ENCODE measurements at places on chromosomes 11 and 22.

DNA sequence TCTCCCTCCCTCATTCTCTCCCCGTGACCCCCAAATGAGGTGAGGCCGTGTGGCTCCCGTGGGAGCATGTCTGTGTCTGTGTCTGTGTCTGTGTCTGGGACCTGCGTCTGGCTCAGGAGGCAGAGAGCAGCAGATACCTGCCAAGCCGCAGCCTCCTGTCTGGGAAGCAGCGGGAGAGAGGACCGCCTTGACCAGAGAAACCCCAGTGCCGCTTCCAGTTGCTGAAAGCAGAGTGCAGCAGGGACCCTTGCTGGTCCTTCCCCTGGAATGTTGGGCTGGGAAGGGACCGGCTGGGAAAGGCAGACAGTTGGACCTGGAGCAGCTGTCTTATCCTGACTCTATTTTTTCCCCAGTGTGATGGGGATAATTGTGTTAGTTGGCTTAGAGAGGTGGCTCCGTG is 525 bp downstream of the CSDC2 start:
- DNase-seq, result no peak

GRCh38 chr11:113562981-113563461 is 87.8 kb upstream of the DRD2 start:
- DNase-seq, result no peak

DNA sequence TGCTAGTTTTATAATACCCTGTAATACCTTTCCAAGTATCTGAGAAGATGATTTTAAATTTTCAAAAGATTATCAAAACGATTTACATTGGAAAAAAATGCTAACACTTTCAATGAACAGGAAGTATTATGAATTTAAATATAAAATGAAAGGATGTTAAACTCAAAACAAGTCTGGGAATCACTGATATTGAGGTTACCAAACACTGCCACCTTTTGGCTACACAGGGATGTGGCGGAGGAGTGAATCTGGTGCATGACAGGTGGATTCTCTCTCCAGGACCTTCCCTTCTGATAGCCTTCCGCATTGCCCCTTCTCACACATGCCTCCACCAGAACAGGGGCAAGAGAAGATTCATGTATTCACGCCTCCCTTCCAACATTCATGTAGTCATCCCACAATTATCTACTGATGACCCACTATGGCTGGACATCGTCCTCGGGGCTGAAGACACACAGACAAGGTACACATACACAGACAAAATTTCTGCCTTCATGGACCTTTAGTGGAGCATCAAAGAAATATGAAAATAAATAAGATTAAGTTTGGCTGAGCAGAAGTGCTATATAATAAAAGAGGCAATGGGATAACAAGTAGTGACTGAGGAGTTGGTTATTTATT is 34.7 kb downstream of the ATG16L2 start:
- DNase-seq, result no peak

GRCh38 chr22:42066126-42066761 is 4.4 kb downstream of the NAGA start:
- no peak for DNase-seq

GRCh38 chr11:108732395-108732794 is 67.5 kb downstream of the DDX10 start:
- DNase-seq, result no peak

GRCh38 chr22:25536589-25536988 is 27.9 kb upstream of the GRK3 start:
- DNase-seq, result no peak

DNA sequence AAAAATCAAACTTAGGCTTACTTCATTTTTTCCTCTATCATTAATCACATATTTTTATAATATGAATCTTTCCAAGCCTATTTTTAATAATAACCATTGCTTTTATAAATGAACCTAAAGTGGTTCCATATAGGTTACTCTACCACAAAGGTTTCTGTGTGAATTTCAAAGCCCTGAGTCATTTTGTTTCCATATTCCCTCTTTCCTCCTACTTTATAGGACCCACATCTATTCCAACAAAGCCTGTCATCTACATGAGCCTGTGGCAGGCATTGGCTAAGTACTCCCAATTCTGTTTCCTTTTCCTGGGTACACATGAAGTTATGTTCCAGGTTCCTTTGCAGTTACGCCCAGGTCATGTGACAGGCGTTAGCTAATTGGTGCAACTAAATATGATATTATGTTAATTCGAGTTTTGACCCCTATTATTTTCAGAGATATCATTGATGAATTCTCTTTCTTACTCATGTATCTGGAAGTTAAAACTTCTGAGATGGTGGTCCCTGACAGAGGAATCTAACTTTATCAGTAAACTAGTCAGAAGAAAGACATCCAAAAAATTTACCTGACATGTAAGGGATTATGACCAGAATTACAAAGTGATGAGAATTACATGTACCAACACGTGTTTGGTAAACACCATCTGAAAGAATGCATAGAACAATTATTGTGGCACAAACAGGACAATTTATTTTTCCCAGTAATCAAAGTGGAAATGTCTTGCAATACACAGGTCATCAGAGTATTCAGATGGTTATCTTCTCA is 1264.0 kb upstream of the CNTN5 start:
- no peak for DNase-seq

DNA sequence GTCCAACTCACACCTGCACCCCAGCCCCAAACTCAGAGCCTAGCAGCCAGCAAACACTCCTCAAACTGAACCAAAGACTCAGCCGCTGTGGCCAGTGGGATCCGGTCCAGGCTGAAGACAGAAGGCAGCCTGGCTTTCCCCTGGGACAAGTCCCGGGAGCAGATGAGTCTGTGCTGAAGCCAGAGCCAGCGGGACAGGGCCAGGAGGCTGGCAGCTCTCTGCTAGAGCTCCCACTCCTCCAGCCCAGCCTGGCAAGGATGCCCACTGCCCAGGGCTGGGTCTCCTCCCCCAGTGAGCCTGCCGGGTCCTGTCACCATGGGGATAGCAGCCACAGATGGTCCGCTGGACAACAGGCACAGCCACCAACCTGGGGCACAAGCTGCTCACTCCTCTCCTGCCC is 42.9 kb upstream of the PRR5 start:
- DNase-seq, result no peak

- no peak for DNase-seq
Measured at GRCh38 chr11:86021377-86021776, 47.5 kb downstream of the PICALM start.

DNA sequence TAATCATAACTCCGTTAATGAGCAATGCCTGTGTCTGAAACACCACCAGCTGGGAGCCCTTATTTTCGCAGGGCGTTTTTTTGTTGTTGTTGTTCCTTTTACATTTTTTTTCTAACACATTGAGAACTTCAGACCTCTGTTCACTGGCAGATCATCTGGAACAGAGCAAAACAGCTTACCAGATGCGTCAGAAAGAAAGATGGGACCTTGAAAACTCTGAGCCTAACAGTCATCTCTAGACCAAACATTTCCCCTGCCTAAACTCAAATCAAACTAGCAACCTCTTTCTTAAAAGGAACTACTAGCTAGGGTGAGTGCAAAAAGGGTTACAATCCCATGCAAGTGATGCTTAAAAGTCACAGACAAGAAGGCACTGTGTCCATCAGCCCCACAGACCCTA is 93.2 kb downstream of the PLEKHA7 start:
- no peak for DNase-seq

DNA sequence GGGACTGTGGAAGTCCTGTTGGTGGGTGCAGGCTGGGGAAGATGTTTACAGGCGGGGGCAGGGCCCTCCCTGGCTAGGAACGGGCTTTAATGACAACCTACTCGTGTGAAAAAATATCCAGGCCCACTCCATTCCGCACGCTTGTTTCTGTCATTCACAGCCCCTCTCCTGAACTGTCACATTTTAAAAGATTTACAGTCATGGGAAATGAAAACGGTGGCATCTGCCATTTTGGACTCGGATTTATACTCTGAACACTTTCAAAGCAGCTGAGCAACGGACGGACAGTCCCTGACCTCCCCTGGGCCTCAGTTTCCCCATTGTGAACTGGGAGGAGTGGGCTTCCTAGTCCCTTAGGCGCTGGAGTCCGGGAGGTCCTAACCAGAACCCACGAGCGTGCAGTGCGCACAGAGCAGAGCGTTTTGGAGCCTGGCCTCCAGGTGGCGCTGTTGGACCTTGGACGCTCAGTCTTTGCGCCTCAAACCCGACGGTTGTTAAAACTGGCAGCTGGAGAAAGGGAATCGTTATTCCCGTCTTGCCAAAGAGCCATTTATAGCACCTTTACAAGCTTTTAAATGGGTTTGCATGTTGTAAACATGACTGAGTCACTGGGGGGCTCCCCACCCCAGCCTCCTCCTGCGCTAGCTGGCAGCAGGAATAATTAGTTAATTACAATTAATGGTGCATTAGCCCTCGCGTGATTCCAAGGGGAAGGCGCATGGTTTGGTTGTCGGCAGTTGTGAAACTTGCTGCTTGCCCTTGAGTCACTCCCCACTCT is 75.3 kb downstream of the FBLN1 start:
- DNase-seq, result peak; percentile 70

DNA sequence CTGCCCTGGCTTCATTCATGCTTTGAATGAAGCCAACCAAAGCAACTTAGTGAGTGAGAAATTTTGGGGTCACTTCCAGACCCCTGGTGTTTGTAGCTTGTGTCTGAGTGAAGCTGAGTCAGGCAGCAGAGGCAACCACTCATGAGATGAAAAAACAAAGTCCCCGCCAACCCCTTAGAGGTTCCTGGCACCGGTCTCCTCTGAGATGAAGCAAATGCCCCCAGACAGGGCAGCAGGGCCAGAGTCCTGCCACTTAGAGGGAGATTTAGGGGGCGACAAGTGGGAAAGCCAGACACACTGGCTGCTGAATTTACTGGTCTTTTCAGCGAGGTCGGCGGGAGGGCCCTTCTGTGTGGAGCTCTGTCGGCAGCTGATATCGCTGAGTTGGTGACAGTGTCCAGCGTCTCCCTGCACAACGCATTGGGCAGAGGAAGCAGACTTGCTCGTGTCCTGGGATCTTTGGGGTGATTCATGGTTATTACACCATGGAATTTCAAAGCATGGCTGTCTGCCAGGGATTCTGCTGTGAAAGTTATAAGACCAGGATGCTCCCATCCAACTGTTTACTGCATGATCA is 482.6 kb downstream of the MIAT start:
- no peak for DNase-seq

GRCh38 chr22:23845265-23846080 is 6.7 kb upstream of the DERL3 start:
- DNase-seq, result no peak

GRCh38 chr11:9120664-9121468 is 29.5 kb upstream of the SCUBE2 start:
- DNase-seq, result no peak

- DNase-seq, result no peak
Measured at GRCh38 chr11:3903207-3903896, 47.9 kb downstream of the STIM1 start.

DNA sequence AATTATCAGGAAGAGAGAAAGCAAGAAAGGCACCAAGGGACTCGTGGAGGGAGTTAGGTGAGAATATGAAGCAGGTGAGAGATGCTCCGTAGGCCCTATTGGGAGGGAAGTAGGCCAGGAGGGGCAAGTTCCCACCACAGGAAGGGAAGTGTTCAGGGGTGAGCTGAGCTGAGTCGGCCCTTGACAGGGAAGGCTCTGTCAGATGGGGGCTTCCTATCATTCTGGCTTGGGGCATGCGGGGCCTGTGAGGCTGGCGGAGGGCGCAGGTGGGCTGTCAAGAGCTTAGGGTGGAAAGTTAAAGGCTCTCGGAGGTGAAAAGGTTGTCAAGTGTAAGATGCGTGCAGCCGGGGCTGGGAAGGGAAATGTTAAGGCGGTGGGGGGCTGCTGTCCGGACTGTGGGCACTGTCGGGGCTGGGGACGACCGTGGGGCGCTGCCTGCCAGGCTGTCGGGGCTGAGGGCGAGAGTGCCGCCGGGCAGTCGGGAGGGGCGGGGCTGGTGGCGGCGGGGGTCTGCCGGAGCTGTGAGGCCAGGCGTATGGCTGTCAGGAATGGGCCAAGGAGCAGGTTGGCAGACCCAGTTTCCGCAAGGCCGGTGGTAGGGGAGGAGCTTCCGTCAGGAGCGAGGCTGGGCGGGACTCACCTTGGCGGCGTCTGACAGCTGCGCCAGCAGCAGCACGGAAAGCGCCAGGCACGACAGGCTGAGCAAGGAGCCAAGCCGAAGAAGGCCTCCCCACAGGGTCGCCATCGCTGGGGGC is 496 bp downstream of the TMEM9B start:
- peak; percentile 82 for DNase-seq
